Activated CD4-positive, alpha-beta T cell treated with anti-CD3 and anti-CD28 coated beads for 36 hours (primary cell): ENCODE measurements at places on chromosomes 12 and 14. TPM values are rescaled to one million over a fixed set of nuclear protein-coding genes. Genes with fewer than 3 reads are reported as not detected.

SERPINA10 gene
- total RNA-seq = not detected

SERPINA12 gene
- not detected for total RNA-seq

GALNT8 gene
- 0.76 TPM for total RNA-seq

PCED1B gene
- total RNA-seq = 76.3 TPM

MYO1H gene
- total RNA-seq = not detected

- DNase-seq = no peak
Observed at GRCh38 chr12:11805043-11805442, 155.6 kb downstream of the ETV6 start.

DNA sequence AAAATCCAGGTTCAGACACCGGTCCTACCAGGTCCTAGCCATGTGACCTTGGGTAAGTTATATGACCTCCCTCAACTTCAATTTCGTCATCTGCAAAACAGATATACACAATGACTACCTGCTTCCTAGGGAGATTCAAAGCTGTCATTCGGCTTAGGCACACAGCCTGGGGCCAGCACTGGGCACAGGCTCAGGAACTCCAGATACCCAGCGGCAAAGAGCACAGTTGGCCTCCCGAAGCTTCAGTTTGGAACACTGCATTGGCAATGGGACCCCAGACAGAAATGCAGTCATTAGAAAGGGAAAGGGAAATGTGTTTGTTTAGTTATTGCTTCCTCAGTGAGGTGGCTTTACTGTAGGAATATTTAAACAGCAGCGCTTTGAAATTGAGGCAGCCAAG, 11.4 kb downstream of the PLEKHG6 start:
- no peak for DNase-seq

GRCh38 chr12:40431169-40431568, 206.4 kb downstream of the LRRK2 start:
- DNase-seq = no peak

GRCh38 chr14:83873669-83874068, 1656.3 kb upstream of the FLRT2 start:
- DNase-seq = no peak

- DNase-seq = no peak
Observed at GRCh38 chr14:19902409-19902808, 18.0 kb upstream of the OR4K5 start.

DNA sequence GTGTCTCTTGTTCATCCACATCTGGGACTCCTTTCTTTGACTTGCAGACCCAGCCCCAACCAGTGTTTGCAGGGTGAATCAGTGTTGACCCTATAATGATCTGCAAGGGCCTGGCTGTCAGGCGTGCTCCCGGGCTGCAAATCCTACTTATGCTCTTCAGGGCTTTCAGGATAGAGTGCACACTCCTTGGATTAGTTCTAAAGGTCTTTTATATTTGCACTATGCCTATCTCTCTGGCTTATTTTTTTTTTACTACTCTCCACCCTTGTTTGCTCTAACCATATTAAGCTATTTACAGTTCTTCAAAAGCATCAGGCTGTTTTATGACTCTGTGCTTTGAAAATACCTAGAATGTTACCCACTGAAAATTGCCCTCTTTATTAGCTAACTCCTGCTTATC, 4.3 kb upstream of the PRICKLE1 start:
- no peak for DNase-seq

DNA sequence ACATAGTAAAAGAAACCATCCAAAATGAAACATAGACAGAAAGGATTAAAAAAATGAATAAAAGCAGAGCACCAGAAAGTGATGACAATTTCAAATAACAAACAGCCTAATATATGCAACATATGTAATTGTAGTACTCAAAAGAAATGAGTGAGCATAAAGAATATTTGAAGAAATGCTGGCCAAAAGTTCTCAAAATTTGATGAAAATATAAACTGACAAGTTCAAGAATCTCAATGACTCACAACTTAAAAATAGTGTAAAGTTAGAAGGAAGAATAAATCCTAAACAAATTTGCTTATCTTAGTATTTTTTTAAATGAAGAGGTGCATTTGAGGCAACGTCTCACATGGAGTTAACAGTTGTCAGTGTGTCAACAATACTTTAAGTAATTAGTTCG, 498.9 kb downstream of the SLC6A15 start:
- no peak for DNase-seq

- peak; percentile 61 for DNase-seq
Observed at GRCh38 chr12:7832059-7832696, 40.5 kb downstream of the SLC2A14 start.

- no peak for DNase-seq
Observed at GRCh38 chr12:26800347-26800746, 32.6 kb downstream of the ITPR2 start.
